ENCODE measurements at places on chromosomes 16 and 17.

DNA sequence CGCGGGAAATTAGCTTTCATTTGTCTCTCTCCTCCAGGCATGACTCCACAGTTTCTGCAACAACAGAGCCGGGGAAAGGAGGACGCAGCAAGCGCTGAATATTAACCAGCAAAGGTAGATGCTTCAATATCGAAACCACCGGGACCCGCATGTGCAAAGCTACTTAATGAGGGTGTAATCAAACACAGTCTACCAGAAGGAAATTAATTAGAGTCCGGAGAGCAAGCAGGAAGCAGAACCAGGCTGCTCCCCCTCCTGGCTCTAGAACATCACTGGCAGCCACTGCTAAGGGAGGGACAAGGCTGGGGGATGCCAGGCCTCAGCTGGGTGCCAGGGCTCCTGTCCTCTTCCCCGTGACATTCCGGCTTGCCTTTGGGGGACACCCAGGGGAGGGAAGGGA is 21.7 kb downstream of the LRRC75A start:
- DNase-seq = no peak

DNA sequence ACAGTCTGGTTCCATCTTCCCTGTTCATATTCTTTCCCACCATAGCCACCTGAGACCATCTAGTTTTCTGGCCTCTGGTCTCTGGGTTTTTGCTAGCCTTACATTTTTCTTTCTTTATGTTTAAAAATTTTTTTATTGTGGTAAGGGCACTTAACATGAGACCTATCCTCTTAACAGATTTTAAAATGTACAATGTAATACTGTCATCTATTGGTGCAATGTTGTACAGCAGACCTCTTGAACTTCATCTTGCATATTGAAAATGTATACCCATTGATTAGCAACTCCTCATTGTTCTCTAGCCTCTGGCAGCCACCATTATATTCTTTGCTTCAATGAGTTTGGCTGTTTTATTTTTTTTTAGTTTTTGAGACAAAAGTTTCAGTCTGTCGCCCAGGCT is 39.2 kb downstream of the ITGAM start:
- peak; percentile 12 for DNase-seq

DNA sequence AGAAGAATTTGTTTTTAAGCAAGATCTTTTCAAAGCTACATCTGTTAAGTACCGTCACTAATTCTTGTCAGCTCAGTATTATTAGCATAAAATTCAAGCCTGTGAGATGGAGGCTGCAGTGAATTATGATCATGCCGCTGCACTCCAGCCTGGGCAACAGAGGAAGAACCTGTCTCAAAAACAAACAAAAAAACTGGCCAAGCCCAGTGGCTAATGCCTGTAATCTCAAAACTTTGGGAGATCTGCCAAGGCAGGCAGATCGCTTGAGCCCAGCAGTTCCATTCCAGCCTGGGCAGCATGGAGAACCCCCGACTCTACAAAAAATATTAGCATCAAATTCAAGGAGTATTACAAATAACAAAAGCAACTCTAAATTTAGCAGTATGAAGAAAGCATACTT is 88.0 kb downstream of the STXBP4 start:
- no peak for DNase-seq

- no peak for DNase-seq
Measured at GRCh38 chr16:87856791-87857228, 12.5 kb downstream of the SLC7A5 start.

- DNase-seq = no peak
Measured at GRCh38 chr16:12201866-12202265, 225.3 kb downstream of the SNX29 start.

GRCh38 chr16:78306361-78306760 is 206.9 kb downstream of the WWOX start:
- no peak for DNase-seq

GRCh38 chr17:67262435-67263117 is 17.6 kb upstream of the HELZ start:
- DNase-seq = no peak

Measured in Panc1 (cell line).